Activated T-helper 17 cell treated with anti-CD3 and anti-CD28 coated beads, Interleukin-2, amount 50 U/mL, for 72 hours (primary cell): ENCODE measurements at places on chromosomes 1 and 21. TPM values are rescaled to one million over a fixed set of nuclear protein-coding genes. Genes with fewer than 3 reads are reported as not detected.

GJB4 gene
- not detected for total RNA-seq

HSD3B1 gene
- not detected for total RNA-seq

COL16A1 gene
- total RNA-seq = not detected

SRSF4 gene
- 118 TPM for total RNA-seq

GJC2 gene
- total RNA-seq = 0.61 TPM

TTC3 gene
- 105 TPM for total RNA-seq

ACTA1 gene
- not detected for total RNA-seq

L1TD1 gene
- total RNA-seq = not detected

MYBPH gene
- total RNA-seq = not detected

SH3GLB1 gene
- 57.0 TPM for total RNA-seq

ANKRD35 gene
- total RNA-seq = 0.29 TPM

KMO gene
- total RNA-seq = not detected

TMEM52 gene
- total RNA-seq = 2.0 TPM

SH3BGR gene
- total RNA-seq = 3.4 TPM

C4BPB gene
- total RNA-seq = 2.1 TPM

FMOD gene
- 0.26 TPM for total RNA-seq

CELA3B gene
- total RNA-seq = not detected

CEP104 gene
- 17.8 TPM for total RNA-seq

KRTAP13-4 gene
- total RNA-seq = not detected

USP24 gene
- total RNA-seq = 40.8 TPM

VHLL gene
- total RNA-seq = 0.52 TPM

ODF2L gene
- total RNA-seq = 45.8 TPM

TMEM269 gene
- total RNA-seq = 2.8 TPM

PTPRU gene
- total RNA-seq = 2.1 TPM

S100A3 gene
- total RNA-seq = not detected
